ENCODE measurements at places on chromosomes 1 and 21. TPM values are rescaled to one million over a fixed set of nuclear protein-coding genes. Genes with fewer than 3 reads are reported as not detected.

Gene KIF21B
- total RNA-seq, result 0.58 TPM

Gene RGS4
- total RNA-seq, result 1.8 TPM

Gene RPE65
- 0.04 TPM for total RNA-seq

Gene DPH5
- total RNA-seq, result 46.1 TPM

Gene LCE6A
- not detected for total RNA-seq

Gene TTC39A
- total RNA-seq, result 4.8 TPM

Gene COL6A1
- total RNA-seq, result 292 TPM

Gene TTLL10
- 0.09 TPM for total RNA-seq

Gene BRWD1
- 49.0 TPM for total RNA-seq

Gene C2CD4D
- total RNA-seq, result not detected

Gene C21orf58
- total RNA-seq, result 4.0 TPM

Gene S100A7A
- not detected for total RNA-seq

Gene NBPF15
- total RNA-seq, result 29.9 TPM

Gene KRTAP20-1
- total RNA-seq, result not detected

Gene PIK3R3
- 8.1 TPM for total RNA-seq

Gene TCHHL1
- not detected for total RNA-seq

Gene NMNAT2
- 0.49 TPM for total RNA-seq

Gene BRINP3
- 2.5 TPM for total RNA-seq

Gene RGS5
- 26.2 TPM for total RNA-seq

Gene F13B
- total RNA-seq, result not detected

Gene ITGB2
- 8.0 TPM for total RNA-seq

Gene NBPF6
- not detected for total RNA-seq

Gene TBX19
- 0.80 TPM for total RNA-seq

Gene TRIM63
- 44.8 TPM for total RNA-seq

Gene CACNA1S
- total RNA-seq, result 26.1 TPM

Gene B3GALT2
- 10.9 TPM for total RNA-seq

Gene E2F2
- 3.5 TPM for total RNA-seq

Gene NR1I3
- not detected for total RNA-seq

Gene TINAGL1
- total RNA-seq, result 31.8 TPM

Gene SPRR3
- not detected for total RNA-seq
